ENCODE measurements at places on chromosomes 7 and 10.

GRCh38 chr7:64182036-64182790, 24.8 kb upstream of the ZNF735 start:
- DNase-seq = no peak

- DNase-seq = no peak
Observed at GRCh38 chr10:35511647-35512046, 93.5 kb upstream of the GJD4 start.

DNA sequence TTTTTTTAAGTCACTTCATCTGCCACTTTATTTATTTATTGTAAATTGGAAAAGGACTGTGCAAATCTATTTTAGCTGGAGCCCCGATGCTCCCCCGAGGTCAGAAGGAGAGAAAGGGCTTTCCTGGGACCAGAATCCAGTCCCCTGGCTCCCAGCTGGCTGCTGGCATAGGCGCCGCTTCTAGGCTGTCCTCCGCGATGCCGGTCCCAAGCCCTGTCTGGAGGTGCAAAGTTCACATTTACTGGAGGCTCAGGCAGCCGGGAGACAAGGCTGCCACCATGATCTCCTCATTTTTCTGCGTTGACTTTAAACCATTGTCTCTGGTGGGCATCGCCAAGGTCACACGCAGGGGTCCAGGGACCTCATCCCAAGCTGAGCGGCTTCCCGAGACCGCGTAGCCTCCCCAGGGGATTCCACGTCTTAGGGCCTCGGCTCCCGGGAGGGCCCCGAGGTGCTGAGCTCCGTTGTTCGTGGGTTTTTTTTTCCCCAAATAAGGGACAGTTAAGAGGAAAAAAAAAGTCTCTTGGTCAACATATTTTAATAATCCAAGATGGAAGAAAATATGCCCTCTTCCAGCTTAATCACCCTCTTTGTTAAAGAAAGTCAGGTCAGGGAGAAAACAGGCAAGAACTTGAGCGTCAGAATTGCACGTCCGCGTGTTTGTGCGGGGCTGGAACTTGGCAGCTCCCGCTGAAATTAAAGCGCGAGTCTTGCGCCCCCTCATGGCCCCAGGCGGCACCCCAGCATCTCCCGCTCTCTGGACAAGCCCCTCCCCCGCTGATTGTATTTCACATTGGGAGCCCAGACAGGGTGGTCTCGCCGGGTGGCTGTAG, 11.9 kb downstream of the RGR start:
- no peak for DNase-seq

DNA sequence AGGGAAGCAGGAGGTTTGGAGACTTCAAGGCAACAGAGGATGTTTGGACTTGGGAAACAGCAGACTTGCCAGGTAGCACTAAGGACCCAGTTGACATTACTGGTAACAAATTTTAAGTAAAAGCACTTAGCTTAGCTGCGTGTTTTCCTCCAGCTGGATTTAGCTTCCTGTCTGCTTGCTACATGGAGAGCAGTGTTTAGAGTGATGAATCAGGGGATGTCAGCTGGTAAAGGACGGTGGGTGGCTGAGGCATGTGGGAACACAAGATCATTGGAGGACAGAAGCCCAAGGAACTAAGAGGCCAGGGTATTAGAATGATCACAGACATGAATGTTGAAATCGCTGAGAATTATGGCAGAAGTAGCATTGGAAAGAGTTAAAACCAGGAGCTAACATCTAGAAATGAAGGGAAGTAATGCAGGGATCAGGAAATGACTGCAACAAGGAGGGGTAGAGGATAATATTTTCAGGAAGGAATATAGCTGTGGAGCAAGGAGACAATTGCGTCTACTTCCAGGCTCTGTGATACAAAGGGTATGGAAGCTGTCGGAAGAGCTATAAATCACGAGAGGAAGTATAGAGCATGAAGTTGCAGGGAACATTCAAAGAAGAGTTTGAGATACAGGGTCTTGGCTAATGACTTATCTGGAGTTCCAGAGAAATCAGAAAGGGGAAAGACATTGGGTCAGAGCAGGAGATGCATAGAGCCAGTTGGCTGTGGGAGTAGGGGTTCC, 34.4 kb downstream of the CALD1 start:
- DNase-seq = no peak

DNA sequence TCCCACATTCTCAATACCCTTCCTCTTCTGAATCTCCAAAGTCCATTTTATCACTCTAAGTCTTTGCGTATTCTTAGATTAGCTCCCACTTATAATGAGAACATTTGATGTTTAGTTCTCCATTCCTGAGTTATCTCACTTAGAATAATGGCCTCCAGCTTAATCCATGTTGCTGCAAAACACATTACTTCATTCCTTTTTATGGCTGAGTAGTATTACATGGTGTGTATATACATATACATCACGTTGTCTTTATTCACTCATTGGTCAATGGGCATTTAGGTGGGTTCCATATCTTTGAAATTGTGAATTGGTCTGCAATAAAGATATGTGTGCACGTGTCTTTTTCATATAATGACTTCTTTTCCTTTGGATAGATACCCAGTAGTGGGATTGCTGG, 32.3 kb downstream of the GPR22 start:
- DNase-seq = no peak
